Osteoblast (primary cell): ENCODE measurements at places on chromosomes 7 and 10.

- no peak for DNase-seq
Observed at GRCh38 chr10:112092519-112092918, 91.0 kb downstream of the GPAM start.

- DNase-seq: no peak
Observed at GRCh38 chr10:50575477-50576244, 48.1 kb downstream of the SGMS1 start.

GRCh38 chr7:117605712-117606111 lies 125.9 kb downstream of the CFTR start:
- no peak for DNase-seq

DNA sequence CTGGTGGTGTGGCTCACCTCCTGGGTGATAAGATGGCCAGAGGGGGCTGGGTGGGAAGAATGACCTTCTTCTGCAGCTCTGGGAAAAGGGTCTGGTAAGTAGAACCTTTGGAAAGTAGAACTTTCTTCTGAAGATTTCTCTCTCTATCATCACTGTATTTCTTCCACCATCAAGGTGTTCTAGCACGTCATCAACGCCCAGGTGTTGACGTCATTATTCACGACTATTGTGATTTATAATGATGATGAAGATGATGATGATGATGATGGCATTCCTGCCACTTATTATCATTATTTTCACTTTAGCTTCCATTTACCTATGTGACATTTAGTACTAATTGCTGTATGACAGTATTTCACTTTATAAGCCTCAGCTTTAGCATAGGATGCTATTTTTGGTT lies 525.6 kb upstream of the ADARB2 start:
- no peak for DNase-seq

GRCh38 chr7:47195641-47196040 lies 386.3 kb downstream of the TNS3 start:
- DNase-seq: no peak

- DNase-seq: no peak
Observed at GRCh38 chr10:58993480-58994221, 182.8 kb upstream of the PHYHIPL start.

DNA sequence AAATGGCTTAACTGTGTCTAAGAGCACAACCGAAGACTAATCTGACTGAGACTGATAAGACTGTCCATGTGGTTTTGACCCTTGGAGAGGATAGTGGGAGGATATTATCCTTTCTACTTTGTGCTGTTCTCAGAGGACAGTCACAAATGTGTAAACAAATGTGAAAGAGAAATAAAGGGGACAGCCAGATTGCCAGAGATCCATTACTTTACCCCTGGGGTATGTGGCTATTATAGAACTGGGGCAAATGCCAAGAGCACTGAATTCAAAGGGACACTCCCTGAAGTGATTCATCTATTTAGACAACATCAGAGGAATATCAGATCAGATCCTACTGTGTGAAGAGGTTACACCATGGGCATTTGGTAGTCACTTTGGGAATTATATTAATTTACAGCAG lies 154.7 kb downstream of the RNLS start:
- no peak for DNase-seq

- DNase-seq: peak; percentile 89
Observed at GRCh38 chr10:113854761-113855588, 514 bp downstream of the NHLRC2 start.

DNA sequence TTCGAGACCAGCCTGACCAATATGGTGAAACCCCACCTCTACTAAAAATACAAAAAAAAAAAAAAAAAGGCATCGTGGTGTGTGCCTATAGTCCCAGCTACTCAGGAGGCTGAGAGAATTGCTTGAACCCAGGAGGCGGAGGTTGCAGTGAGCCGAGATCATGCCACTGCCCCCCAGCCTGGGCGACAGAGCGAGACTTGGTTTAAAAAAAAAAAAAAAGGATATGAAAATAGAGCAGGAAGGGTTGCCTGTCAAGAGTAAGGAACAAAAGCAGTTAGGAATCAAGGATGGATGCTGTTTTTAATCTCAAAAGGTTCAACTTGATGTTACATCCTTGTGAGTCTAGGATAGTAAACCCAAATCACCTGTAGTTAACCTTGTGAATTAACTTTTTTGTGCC lies 11.8 kb upstream of the ASCC1 start:
- no peak for DNase-seq

DNA sequence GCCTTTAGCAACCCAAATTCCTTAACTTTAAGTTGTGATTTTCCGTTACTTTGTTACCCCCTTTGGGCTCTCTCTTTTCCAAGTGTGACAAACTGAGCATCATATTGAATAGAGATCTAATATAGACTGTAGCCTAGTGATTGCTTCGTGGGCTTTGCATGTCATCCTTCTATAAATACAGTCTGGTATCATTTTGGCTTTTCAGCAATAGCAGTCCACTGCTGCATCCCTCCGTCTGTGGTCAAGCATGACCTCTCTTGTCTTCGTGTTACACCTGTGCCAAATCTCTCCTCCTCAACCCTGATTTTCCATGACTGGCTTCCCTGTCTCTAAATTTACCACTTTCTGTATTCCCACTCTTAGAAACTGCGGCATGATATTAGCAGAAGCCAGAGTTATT lies 53.8 kb upstream of the AGK start:
- DNase-seq: no peak

DNA sequence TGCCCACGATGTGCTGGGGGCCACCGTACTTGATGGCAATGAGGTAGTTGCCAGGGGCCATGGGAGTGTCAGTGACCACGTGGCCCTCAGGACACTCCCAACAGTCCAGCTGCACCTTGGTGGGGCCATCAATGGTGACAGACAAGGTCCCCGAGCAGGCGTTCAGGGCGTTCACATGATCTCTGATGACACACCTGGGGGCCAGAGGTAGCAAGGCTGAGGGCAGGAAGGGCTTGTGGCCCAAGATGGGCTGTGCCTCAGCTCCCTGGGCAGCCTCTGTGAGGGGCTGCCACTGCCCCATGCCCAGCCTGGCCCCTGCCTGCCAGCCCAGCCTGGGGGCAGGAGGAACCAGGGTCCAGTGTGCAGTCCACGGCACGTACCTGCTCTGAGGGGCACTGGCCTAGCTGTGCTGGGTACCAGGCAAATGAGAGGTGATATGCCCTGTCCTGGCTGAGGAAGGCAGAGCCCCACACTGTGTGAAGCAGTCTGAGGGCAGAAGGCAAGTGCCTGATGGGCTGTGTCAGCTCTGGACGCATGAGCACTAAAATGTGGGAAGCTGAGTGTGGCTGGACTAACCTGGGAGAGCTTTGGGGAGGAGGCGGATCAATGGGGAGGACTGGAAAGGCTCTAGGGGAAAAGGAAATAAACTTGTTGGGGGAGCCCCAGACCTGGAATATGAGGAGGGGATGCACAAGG lies 3.5 kb upstream of the KCP start:
- DNase-seq: peak; percentile 73

GRCh38 chr10:79223091-79224048 lies 123.9 kb upstream of the PPIF start:
- no peak for DNase-seq

GRCh38 chr10:79266084-79266483 lies 81.2 kb upstream of the PPIF start:
- DNase-seq: peak; percentile 93

DNA sequence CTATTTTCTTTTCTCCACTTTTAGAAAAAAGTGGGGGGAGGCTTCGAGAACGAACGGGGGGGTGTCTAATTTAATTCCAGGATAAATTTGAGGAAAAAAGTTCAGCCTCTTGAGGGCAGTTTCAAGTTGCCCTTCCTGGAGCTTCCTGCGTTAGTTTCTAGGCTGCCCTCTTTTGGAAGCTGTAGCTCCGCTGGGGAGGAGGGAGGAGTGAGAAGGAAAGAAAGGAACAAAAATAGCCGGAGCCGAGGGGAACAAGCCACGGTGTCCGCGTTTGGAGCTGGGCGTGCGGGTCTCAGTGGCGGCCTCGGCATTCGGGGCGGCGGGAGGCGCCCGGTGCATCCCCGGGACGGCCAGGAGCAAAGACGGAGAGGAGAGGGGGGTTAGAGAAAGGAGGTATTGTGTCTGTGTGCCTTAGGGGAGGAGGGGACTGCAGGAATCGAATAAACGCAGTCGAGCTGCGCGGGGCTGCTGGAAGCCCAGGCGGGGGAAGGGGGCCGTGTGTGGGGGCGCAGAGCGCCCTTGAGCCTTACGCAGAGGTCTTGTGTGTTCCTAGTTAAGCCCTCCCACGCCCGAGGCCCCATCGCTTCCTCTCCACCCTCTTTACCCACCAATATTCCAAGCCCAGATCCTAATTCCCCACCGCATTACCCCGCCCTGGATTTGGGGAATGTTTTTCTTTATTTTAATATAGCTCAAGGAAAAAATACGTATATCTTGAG lies 2.0 kb upstream of the TNRC18 start:
- peak; percentile 93 for DNase-seq

GRCh38 chr10:42783181-42783549 lies 570 bp downstream of the BMS1 start:
- no peak for DNase-seq

DNA sequence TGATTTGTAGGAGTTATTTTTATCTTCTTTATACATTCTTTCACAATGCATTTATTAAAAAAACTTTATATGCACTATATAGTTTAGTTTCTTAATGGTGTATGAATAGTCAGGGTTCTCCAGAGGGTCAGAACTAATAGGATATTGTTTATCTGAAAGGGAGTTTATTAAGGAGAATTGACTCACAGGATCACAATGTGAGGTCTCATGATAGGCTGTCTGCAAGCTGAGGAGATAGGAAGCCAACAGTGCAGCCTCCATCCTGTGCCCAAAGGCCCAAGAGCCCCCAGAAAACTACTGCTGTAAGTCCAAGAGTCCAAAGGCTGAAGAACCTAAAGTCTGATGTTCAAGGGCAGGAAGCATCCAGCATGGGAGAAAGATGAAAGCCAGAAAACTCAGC lies 192.8 kb upstream of the AHR start:
- DNase-seq: no peak

- peak; percentile 73 for DNase-seq
Observed at GRCh38 chr7:157413881-157414701, 77.3 kb downstream of the DNAJB6 start.

GRCh38 chr7:125670926-125671572 lies 741.4 kb upstream of the POT1 start:
- no peak for DNase-seq

- no peak for DNase-seq
Observed at GRCh38 chr10:22544325-22545068, 169.9 kb downstream of the PIP4K2A start.

DNA sequence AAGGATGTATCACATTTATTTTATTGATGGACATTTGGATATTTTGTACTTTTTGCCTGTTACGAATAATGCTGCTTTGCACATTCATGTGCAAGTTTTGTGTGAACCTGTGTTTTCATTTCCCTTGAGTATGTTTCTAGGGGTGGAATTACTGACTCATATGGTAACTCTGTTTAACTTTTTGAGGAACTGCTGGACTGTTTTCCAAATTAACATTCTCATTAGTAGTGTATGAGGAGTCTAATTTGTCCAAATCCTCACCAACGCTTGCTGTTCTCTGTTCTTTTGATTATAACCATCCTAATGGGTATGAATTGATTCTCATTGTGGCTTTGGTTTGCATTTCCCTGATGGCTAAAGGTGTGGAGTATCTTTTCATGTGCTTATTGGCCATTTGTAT lies 3.2 kb downstream of the WDR11 start:
- no peak for DNase-seq

DNA sequence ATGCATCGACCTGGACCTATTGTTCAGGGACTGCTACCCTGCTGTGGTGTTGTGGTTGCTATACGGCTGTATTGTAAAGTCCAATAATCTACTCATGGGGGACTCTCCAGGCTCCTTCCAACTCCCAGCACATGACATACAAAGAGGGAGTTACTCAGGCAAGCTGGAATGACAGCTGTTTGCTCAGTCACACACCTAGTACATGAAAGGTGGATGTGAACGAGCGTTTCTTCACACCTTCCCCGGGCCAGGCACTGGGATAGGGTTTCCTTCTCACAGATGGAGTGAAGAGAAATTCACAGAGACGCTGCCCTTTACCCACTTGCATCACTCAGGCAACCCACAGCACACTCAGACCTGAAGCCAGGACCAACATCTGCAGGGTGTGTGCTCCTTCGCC lies 215.7 kb downstream of the TNS3 start:
- DNase-seq: peak; percentile 9

GRCh38 chr7:40493609-40494051 lies 358.8 kb downstream of the SUGCT start:
- DNase-seq: no peak

- peak; percentile 89 for DNase-seq
Observed at GRCh38 chr10:70274643-70275042, 9.2 kb downstream of the NPFFR1 start.

DNA sequence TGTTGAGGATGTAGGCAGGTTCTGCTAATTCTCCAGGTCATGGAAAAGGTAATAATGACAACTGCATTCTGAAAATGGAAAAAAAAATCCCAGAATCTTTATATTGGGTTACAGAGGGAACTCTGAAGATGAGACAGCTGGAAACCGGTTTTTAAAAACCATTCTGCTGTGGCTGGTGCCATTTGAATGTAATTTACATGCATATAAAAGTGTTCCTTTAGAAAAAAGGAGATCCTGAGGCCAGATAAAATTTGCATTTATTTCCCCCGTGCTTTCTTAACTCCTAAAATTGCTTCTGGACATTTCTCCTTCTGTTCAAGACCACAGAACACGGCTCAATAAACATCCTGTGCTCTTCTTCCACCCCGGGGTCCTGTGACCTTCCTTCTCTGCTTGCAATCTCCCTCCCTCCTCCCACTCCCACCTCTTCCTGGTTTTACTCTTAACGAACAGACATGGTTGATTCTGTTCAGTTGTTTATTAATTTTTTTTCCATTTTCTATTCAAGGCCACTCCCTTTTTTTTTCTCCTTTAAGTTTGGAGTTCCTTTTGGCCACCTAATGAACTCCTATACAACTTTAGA lies 41.6 kb downstream of the SH2D4B start:
- DNase-seq: no peak

- no peak for DNase-seq
Observed at GRCh38 chr7:115133248-115133647, 211.4 kb downstream of the MDFIC start.

- no peak for DNase-seq
Observed at GRCh38 chr10:21157664-21158063, 260.6 kb upstream of the NEBL start.

DNA sequence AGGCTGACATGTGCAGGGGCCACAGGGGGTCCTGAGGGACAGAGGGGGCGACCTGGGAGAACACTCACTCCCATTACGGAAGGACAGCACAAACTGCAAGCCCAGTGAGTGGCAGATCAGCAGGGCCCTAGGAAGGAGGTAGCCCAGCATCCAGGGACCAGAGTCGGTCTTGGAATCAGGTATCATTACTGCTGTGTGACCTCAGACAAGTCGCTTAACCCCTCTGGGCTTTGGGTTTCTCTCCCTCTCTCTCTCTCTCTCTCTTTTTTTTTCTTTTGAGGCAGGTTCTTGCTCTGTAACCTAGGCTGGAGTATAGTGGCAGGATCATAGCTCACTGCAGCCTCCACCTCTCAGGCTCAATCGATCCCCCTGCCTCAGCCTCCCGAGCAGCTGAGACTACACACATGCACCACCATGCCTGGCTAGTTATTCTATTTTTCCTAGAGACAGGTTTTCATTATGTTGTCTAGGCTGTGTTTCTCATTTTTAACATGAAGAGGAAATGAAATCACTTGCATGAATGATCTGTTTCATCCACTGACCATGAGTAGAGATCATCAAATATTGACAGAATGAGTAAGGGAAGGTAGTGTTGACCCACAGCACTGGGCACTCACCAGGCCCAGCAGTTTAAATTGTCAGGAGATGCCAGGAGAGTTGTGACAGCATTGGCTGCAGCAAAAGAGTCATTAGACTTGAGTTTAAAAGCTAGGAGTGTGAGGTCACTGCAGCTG lies 49.4 kb downstream of the BUB3 start:
- no peak for DNase-seq

GRCh38 chr7:111846898-111847297 lies 284.6 kb upstream of the IMMP2L start:
- DNase-seq: no peak
